ENCODE measurements at places on chromosomes 3 and 15. TPM values are rescaled to one million over a fixed set of nuclear protein-coding genes. Genes with fewer than 3 reads are reported as not detected.

TGM4 gene
- total RNA-seq = not detected

DNA sequence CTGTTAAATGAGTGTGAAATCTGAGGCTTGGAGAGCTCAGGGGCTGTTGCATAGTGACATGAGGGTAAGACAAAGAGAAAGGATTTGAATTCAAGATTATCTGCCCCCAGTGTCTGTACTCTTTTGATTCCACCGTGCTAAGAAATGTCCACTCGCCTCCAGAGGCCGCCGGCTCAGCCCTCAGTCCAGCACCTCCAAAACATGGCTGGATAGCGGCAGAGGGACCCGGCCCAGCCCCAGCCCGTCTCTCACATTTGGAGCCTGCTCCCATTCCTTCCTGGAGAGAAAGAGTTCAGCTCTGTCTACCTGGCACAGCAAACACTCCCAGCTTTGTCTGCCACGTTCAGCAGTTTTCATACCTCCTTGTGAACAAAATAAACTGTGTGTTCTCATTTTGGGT is 84.8 kb upstream of the IQSEC1 start:
- DNase-seq = peak; percentile 19

- no peak for DNase-seq
These were observed 15.7 kb downstream of the ZBED2 start for GRCh38 chr3:111579495-111579894.

DNA sequence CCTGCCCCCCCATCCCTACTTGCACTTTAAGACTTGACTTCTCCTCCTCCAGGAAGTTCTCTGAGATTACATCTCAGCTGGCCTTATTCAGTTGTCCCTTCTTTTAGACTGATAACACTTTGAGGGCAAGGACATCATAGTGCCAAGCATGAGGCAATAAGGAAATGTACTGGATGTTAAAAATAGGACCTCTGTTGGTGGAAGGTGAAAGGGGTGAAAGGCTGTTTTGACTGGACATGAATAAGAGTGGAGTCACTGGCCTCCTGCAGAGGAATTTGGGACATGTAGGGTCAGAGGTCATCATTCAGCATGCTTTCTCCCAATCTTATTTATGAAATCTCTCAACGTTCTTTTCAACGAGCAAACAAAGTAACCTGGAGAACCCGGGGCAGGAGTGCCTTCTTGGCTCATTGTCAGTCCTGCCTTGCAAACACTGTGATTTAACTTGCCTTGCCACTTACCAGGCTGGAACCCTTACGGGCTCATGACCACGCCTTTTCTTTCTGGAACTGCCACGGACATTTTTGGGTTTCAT is 38.6 kb downstream of the TRIM71 start:
- no peak for DNase-seq

- DNase-seq = no peak
These were observed 106.0 kb upstream of the TRIM42 start for GRCh38 chr3:140571836-140572235.

DNA sequence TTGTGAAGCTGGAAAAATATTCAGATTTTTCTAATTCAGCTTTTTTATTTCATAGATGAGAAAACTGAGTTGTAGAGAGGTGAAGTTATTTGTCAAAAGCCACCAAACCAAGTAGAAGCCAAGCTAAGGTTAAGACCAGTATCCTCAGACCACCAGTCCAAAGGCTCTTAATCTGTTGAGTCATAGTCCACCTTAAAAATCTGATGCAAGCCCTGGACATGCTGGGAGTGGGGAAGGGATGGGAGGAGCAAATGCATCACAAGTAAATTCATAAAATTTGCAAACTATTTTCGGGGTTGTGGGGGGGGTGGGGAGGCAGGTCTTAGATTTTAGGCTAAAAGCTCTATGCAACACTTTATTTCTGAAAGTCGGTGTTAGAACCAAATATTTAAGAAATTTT is 307.7 kb upstream of the SEMA6D start:
- no peak for DNase-seq

GRCh38 chr3:17092583-17092933 is 207.8 kb downstream of the PLCL2 start:
- DNase-seq = no peak

IFT57 gene
- 38.8 TPM for total RNA-seq

PTX3 gene
- total RNA-seq = 34.2 TPM

- no peak for DNase-seq
These were observed 111.5 kb downstream of the PDZRN3 start for GRCh38 chr3:73513260-73513659.

- no peak for DNase-seq
These were observed 3.7 kb upstream of the PRKAR2A start for GRCh38 chr3:48851407-48851806.

DNA sequence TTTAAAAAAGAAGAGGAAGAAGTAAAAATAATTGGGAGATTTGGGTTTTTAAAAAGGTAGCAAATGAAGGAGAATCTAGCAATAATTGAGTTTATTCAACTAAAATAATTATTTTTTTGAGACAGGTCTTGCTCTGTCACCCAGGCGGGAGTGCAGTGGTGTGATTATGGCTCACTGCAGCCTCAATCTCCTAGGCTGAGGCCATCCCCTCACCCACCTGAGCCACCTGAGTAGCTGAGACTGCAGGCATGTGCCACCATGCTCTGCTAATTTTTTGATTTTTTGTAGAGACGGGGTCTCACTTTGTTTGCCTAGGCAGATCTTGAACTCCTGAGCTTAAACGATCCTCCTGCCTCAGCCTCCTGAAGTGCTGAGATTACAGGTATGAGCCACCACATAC is 27.7 kb upstream of the ARF4 start:
- DNase-seq = no peak

DNA sequence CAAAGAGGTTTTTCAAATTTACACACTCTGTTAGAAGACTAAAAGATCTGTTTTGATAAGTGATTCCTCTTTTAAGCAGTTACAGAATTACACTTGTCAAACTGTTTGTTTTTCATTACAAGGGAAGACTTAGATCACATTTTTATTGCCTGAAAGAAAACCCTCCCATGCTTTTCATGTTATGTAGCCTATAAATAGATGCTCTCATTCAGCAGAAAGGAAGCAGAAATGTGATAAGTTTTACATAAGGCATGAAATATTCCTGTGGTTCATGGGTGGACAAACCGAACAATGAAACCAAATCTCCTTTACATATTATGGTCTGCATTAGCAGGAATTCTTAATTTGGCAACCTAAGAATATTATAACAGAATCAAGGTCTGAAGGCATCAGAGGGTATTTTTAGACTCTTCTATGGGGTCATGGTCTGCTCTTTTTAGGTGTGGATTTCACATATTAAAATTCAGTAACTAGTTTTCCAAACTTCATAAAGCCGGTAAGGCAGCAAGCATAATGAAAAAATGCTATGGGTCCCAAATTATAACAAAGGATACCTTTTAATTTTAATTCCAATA is 37.3 kb upstream of the FXR1 start:
- DNase-seq = no peak

GRCh38 chr3:35291471-35292236 is 347.7 kb upstream of the ARPP21 start:
- DNase-seq = no peak

DNA sequence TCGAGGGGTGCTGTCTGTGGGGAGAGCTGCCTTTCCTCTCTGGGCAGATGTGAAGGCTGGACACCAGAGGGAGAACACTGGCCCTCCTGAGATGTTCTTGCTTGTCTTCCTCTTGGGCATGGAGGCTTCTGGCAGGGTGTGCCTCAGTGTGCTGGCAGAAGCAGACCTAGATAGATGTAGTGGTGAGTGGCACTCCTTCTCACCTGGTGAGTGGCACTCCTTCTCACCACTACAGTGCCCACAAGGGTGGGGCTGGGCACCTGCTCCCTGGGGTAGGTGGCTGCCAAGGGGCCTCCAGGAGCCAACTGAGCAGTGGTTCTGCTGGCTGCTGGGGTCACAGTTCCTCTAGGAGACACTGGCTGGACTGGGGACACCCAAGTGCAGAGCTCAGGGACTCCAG is 18.7 kb downstream of the ACVR2B start:
- DNase-seq = no peak

GRCh38 chr3:184129012-184129411 is 6.1 kb upstream of the EIF2B5 start:
- no peak for DNase-seq

GOLGA8H gene
- 0.33 TPM for total RNA-seq

GRCh38 chr3:98550833-98551232 is 19.1 kb downstream of the GPR15 start:
- no peak for DNase-seq

- DNase-seq = no peak
These were observed 5.1 kb upstream of the BAHD1 start for GRCh38 chr15:40435710-40436089.

CCDC50 gene
- 105 TPM for total RNA-seq

DAPK2 gene
- 3.4 TPM for total RNA-seq

INTS14 gene
- total RNA-seq = 25.8 TPM

DNA sequence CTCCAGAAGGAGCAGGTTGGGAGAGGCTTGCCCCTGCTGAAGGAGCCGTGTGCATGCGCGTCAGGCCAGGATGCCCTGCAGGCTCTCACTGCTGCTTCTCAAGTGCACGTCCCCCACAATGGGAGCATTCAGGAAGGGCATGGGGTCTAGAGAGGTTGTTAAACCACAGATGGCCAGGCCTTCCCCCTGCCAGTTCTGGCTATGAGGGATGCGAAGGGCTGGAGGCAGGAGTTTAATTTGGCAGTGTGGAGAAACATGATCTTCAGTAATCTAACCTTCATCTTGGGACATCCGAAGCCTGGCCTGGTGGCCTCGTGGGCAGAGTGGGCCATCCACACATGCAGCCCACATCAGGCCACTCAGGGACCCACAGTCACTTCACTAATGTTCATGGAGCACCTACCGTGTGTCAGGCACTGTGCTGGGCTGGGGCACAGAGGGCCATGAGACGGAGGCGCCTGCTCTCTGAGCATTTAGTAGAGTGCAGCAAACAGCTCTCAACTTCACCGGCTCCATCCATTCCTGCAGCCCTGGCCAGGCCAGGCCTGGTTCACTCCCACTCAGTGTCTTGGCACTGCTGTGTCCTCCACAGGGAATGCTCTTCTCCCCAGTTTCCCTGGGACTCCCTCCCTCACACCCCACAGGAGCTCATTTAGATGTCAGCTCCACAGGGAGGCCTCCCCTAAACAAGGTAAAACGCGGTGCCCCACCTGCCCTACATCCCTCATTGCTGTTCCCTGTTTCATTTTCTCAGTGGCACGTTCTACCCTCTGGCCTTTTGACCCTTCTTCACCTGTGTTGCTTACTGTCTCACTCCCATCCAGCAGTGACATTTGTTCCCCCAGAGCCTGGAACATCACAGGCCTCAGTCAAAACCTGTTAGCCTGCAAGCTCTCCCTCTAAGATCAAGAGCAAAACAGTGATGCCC is 4.0 kb downstream of the CFAP100 start:
- peak; percentile 43 for DNase-seq

CYP11A1 gene
- total RNA-seq = 1.7 TPM

- no peak for DNase-seq
These were observed 47.6 kb downstream of the GAP43 start for GRCh38 chr3:115670911-115671310.

- no peak for DNase-seq
These were observed 64.7 kb upstream of the CFAP161 start for GRCh38 chr15:81069356-81069755.

DNA sequence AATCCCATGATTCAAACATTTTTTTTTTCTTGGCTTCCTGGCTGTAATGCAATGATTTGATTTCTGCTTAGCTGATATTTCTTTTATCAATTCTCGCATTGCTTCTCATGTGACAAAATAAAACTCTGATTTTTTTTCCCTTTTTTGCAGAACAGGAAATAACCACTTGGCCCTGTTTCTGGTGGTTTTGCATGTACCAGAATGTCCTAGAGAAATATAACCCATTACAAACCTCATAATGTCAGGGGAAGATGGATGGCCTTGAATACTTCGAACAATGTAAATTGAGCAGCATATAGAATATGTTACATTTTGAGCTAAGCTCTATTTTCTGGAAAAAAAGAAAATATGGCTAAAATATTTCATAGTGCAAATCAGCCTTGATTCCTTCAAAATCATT is 275.6 kb downstream of the RAP2B start:
- DNase-seq = no peak

- no peak for DNase-seq
These were observed 583.0 kb upstream of the GOLIM4 start for GRCh38 chr3:168678730-168679129.

PLIN1 gene
- total RNA-seq = 49.6 TPM

COL6A5 gene
- not detected for total RNA-seq

- DNase-seq = no peak
These were observed 389 bp downstream of the ARPC4 start for GRCh38 chr3:9793161-9793781.

DNA sequence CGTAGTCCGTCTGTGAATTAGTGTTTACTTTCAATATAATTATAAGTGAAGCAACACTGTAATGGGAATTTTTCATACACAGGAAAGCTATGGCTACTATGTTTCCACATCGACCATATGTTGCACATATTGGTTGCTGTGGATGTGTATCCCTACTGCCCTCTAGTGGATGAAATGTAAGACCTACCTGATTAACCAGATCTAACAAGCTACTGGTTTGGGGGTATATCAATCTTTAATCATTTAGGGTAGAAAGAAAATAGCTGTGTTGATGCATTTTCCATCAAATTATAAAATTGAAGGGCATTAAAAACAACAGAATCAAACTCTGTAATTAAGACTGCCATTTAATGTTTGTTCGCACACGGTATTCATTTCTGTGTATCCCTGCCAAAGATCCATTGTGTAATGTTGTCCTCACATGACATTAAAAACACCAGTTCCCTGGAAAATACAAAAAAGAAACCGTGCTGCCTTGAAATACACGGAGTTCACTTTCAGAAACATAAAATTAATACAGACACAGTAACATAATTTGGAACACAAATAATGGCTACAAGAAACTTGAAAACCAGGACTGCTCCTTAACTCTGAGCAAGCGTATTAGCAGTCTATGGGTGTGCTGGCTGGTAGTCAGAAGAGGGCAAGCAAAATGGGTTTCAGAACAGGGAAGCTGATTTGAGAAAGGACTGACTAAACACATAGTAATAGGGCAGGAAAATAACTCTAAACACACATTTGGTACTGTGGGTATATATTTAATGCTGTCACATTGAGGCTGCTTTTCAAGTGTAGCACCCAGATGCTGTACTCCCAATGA is 125.1 kb downstream of the TIGIT start:
- DNase-seq = no peak

DNA sequence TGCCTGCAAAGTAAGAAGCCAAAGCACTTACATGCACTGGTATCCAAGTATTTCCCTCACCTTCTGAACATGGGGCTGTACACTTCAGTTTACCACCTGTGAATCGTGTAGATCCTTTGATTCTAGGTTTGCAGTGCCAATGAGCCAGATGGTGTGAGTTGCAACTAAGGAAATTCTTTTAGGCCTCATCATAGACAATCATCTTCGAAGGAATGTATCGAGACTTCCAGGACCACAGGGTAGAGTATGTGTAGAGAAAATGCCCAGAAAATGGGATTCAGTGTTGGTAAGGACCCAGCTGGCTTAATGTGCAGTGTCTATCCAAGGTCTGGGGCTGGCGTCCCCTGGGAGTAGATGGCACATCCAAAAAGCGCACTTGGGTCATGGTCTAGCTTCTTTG is 323.2 kb upstream of the TPM1 start:
- no peak for DNase-seq

FES gene
- total RNA-seq = 35.5 TPM

SATB1 gene
- total RNA-seq = 112 TPM

DNA sequence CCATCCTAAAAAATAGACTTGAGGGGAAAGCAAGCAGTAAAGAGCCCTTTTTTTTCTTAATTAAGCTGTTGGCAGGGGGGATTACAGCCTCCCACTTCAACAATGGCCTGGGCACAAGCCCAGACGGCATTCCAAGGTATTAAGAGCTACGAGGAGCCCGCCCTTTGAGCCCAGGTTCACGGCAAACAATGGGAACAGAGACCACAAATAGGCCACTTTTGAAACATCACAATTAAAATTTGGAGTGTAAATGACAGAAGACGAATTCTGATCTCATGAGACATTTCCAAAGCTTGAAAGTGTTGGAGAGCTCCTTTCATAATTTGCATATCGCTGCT is 8.9 kb downstream of the CHSY1 start:
- no peak for DNase-seq

MESP1 gene
- total RNA-seq = 8.4 TPM

Measured in sigmoid colon (tissue), 7 donors.